ENCODE measurements at places on chromosomes 13 and 19.

DNA sequence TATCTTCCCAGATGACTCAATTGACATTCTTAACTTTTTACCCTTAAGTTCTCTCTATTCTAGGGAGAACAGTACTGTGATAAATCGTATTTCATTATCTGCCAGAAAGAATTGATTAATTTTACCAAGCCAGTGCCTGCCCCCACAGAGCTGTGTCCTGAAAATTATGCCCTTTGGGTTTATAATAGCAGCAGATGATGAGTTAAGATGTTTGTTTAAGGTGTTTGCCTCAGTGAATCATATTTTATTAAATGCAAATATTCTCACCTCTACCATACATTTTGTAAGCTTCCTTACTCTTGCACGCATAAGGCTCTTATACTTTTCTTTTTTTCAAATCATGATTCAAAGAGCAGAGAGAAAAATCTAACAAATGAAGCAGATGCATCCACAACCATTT is 318.6 kb downstream of the DCT start:
- DNase-seq: no peak

GRCh38 chr13:99004978-99005377 is 27.1 kb upstream of the DOCK9 start:
- DNase-seq: no peak

DNA sequence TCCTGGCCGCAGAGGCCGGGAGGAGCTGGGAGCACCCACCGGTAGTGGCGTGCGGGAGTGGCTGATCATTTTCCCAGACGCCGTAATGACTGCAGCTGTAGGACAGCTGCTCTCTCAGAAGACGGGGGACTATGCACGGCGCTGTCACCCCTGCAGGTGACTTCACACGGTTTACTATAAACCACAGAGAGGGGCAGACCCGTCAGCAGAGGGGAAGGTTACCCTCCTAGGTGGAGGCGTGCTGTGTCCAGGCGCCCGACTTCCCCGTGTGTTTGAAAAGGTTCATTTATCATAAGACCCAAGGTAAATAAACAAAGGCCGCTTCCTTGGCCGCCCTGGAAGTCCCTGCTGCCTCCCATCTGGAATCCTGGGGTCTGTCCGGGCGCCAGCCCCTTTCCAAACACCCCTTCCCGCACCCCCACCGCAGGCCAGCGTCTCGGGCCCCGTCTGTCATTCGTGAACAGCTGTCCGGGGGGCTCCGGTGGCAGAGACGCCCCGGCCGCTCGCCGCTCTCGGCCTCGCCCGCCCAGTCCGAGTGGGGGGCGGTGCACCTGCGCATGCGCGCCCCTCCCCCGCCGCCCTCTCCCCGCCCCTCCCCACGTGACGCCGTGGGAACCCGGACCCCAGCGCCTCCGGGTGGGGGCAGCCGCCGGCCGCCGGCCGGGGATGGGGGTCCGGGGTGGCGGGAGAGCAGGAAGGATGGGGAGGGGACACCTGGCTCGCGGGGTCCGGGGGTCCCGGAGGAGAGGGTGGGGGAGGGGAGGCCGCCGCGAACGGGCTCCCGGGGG is 915 bp downstream of the SHC2 start:
- no peak for DNase-seq

DNA sequence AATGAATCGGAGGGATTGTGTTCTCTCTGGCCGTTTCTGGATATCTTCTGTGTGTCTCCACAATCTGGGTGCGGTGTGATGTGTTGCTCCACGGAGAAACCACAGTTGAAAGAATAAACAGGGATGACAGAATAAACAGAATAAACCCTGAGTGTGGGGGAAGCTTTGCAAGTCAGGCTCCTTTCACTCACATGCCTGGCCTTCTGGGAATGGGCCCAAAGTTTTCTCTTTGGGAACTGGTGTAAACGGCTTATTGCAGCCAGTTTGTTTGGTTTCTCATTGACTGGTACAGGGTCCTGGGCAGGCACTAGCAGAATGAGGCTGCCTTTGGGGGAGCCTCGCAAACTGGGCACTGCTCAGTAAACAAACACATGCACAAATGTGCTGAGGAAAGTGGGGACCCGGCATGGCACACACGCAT is 324.7 kb downstream of the DLEU7 start:
- no peak for DNase-seq

DNA sequence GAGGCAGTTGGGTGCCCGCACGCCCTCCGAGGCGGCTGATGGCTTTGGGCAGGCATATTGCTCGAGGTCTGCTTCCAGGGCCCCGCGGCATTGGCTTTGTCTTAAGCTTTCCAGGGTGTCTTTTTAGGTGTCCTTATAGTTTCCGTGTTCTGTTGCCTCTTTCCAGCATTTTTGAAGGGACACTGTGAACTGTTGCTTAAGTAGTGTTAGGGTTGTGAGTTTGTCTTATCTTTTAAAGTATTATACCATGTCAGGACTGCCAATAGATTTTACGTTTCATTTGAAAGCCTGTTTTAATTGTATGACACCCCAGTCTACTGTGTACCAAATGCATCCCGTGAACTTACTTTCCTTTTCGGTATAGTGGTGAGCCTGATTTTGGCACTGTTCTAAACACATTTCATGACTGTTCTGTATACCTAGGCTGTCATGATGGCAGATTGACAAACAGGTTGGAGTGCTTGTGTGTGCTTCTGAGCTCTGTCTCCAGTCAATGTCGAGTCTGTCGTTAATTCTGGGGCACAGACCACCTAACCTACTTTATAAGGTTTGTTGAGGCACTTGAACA is 656 bp downstream of the PCCA start:
- DNase-seq: no peak

Data from activated CD4-positive, alpha-beta T cell treated with anti-CD3 and anti-CD28 coated beads, Interleukin-2, amount 50 U/mL, for 4 hours (primary cell).